Mesothelial cell of epicardium (in vitro differentiated cells): ENCODE measurements at places on chromosomes 7 and 10.

- H3K4me1 ChIP-seq, result peaks cover 32% of the 10 kb centered on the region
- H3K4me3 ChIP-seq, result no peak overlapping the region
- DNase-seq, result no peak
- H3K36me3 ChIP-seq, result no peaks in the 10 kb centered on the region
- H3K27ac ChIP-seq, result peak overlapping the region; percentile 52
Observed at GRCh38 chr10:54282012-54282411, 519.0 kb downstream of the PCDH15 start.

- H3K27ac ChIP-seq, result peak overlapping the region; percentile 25
- DNase-seq, result no peak
- H3K4me1 ChIP-seq, result peaks cover 10% of the 10 kb centered on the region
- peak overlapping the region; percentile 15 for H3K4me3 ChIP-seq
- H3K27me3 ChIP-seq, result peaks cover 40% of the 10 kb centered on the region
Observed at GRCh38 chr7:1423264-1423811, 35.9 kb downstream of the MICALL2 start.

DNA sequence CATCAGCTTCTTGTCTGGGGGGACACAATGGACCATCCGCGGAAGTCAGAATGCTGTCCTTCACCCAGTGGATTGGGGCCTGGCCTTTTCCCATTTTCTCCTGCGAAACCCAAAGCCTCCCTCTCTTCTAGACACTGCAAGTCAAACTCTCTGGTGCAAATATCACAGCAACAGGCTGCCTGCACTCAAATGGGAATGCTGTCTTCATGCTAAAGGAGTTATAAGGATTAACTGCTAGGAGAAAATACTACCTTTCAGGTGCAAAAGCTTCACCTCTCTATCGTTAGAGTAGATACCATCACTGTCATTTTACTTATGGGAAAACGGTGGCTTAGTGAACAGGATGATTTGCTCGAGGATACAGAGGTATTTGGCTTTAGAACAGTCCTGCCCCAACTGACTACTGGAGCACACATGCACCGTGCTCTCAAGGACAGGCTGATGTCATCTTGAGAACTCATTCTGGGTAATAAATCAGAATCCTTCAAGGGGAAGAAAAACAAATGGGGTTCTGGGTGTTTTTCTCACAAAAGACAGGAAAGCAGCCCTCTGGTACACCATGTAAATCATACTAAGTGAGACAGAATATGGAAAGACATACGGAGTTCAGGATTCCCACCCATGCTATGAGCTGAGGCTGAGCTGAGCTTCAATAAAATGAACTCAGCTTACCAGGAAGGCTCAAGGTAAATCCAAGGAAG is 100.9 kb downstream of the SAMD9 start:
- DNase-seq, result no peak
- H3K27me3 ChIP-seq, result no peaks in the 10 kb centered on the region
- H3K4me1 ChIP-seq, result peaks cover 47% of the 10 kb centered on the region
- H3K27ac ChIP-seq, result peak overlapping the region; percentile 74
- H3K36me3 ChIP-seq, result no peaks in the 10 kb centered on the region

GRCh38 chr10:61669161-61669725 is 6.5 kb downstream of the CABCOCO1 start:
- H3K4me3 ChIP-seq, result no peak overlapping the region
- no peaks in the 10 kb centered on the region for H3K36me3 ChIP-seq
- no peaks in the 10 kb centered on the region for H3K27me3 ChIP-seq
- H3K4me1 ChIP-seq, result peaks cover 16% of the 10 kb centered on the region

DNA sequence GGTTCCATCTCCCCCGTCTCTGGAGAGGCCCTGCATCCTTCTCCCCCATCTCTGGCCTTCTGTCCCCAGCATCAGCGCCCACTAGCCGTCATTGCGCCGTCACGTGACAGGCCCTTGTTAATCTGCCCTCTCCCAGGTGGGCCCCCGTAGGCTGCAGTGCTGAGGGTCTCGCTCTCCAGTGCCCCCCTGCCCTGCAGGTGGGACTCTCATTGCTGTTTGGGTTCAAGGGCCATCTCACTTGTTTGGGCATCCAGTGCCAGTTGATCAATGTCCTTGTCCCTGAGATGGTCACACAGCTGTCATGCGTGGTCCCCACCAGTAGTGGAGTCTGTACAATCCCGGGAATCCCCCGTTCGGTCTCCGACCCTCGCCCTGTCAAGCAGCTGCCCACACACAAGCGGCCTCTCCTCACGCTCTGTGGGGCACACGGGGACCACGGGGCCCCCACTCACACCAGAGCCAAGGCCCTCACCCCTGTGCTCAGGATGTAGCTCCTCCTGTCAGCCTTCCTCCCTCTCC is 114.0 kb downstream of the INPP5A start:
- H3K4me3 ChIP-seq, result no peak overlapping the region
- peaks cover 13% of the 10 kb centered on the region for H3K36me3 ChIP-seq
- H3K27ac ChIP-seq, result no peak overlapping the region
- no peaks in the 10 kb centered on the region for H3K27me3 ChIP-seq

DNA sequence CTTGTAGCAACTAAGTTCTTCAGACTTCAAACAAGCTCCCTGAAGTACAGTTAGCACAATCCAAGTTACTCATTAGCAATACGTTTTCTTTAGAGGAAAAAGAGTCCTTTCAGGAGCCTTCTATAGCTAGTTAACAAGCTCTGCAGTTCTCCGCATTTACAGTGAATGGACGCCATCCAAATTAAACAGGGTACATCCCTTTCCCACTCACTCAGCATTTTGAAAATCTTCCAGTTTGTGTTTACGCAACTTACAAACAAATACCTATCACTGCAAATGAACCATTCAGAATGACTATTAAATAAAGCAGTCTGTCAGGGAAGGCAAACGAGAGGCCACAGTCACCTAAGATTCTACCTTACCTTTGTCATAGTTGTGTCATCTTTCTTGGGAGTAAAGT is 84.5 kb downstream of the RNF32 start:
- no peaks in the 10 kb centered on the region for H3K4me1 ChIP-seq
- H3K36me3 ChIP-seq, result peaks cover 4% of the 10 kb centered on the region
- no peak overlapping the region for H3K4me3 ChIP-seq
- DNase-seq, result no peak

GRCh38 chr10:125015356-125015944 is 73.5 kb downstream of the ZRANB1 start:
- H3K36me3 ChIP-seq, result peaks cover 32% of the 10 kb centered on the region
- no peaks in the 10 kb centered on the region for H3K27me3 ChIP-seq
- H3K27ac ChIP-seq, result peak overlapping the region; percentile 72
- DNase-seq, result no peak
- no peak overlapping the region for H3K4me3 ChIP-seq

DNA sequence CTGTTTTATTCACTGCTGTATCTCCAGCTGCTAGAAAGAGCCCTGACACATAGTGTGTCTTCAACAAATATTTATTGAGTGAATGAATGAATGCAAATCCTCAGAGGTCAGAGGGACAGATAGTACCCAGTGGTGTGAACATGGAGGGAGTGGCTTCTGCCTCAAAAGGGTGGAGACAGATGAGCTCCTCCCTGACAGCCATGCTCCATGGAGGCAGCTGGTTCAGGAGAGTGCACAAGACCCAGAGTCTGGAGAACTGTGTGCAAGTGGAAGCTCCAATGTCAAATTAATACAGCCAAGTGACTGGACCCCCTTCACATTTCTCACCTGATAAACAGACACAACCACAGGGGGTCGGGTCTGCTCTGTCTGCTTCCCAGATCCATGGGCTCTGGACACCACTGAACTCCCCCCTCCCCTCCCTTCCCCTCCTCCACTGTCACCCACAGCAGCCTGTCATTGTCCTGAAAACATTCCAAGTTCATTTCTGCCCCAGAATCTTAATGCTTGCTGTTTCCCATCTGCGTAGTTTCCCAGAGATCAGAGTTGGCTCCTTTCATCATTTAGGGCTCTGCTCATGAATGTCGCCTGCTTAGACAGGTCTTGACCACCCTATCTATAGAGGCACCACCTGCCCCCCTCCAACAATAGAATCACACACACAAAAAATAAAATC is 312.9 kb upstream of the PODXL start:
- H3K36me3 ChIP-seq, result no peaks in the 10 kb centered on the region
- H3K27ac ChIP-seq, result no peak overlapping the region
- H3K4me1 ChIP-seq, result no peaks in the 10 kb centered on the region
- H3K4me3 ChIP-seq, result no peak overlapping the region
- no peak for DNase-seq

DNA sequence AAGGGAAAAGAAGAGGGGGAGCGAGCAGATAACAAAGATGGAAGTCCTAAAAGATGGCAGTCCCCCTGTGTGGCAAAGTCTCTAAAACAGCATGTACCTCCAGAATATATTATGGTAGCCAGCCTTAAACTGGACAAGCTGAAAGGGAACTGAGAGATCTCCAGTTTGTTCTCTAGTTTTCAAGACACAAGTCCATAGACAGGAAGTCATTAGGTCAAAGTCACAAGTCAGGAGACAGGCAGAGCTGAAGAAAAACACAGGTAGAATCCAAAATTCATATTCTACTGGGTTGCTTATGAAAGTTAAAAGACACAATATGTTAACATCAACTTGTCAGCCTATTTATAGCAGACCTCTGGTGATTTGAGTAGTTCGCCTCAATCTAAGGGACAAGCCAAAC is 38.7 kb downstream of the FAM107B start:
- no peak overlapping the region for H3K27ac ChIP-seq
- no peak for DNase-seq
- H3K36me3 ChIP-seq, result no peaks in the 10 kb centered on the region

- no peak for DNase-seq
- H3K27me3 ChIP-seq, result peaks cover 31% of the 10 kb centered on the region
- H3K27ac ChIP-seq, result no peak overlapping the region
- peaks cover 5% of the 10 kb centered on the region for H3K4me1 ChIP-seq
- no peaks in the 10 kb centered on the region for H3K36me3 ChIP-seq
Observed at GRCh38 chr10:43794181-43794815, 145.6 kb upstream of the ZNF32 start.

GRCh38 chr10:114356751-114357514 is 47.4 kb downstream of the AFAP1L2 start:
- H3K4me1 ChIP-seq, result peaks cover 5% of the 10 kb centered on the region
- H3K36me3 ChIP-seq, result no peaks in the 10 kb centered on the region
- no peaks in the 10 kb centered on the region for H3K27me3 ChIP-seq
- H3K4me3 ChIP-seq, result no peak overlapping the region
- H3K27ac ChIP-seq, result peak overlapping the region; percentile 13

DNA sequence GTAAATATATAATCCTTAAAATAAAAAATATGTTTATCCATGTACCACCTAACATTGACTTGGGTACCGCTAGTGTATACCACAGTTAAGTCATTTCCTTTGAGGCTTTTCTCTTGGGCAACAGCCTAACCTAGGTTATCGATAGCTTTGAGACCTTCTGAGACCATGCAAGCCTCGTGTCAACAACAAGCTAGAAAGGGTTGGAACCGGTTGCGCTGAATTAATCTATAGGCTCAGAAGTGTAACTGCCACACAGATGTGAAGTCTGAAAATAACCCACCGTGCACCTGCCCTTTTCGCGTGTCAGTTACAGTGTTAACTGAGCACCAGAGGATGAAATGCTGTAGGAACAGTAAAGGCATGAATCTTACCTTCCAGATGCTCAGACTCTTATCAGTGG is 59.8 kb downstream of the ARID5B start:
- H3K4me3 ChIP-seq, result no peak overlapping the region
- no peaks in the 10 kb centered on the region for H3K27me3 ChIP-seq
- peaks cover 26% of the 10 kb centered on the region for H3K4me1 ChIP-seq
- DNase-seq, result no peak
- H3K36me3 ChIP-seq, result peaks cover 16% of the 10 kb centered on the region
- H3K27ac ChIP-seq, result no peak overlapping the region

- peaks cover 20% of the 10 kb centered on the region for H3K4me1 ChIP-seq
- peak overlapping the region; percentile 77 for H3K27ac ChIP-seq
- peaks cover 27% of the 10 kb centered on the region for H3K36me3 ChIP-seq
Observed at GRCh38 chr7:35646289-35647023, 48.5 kb downstream of the HERPUD2 start.

DNA sequence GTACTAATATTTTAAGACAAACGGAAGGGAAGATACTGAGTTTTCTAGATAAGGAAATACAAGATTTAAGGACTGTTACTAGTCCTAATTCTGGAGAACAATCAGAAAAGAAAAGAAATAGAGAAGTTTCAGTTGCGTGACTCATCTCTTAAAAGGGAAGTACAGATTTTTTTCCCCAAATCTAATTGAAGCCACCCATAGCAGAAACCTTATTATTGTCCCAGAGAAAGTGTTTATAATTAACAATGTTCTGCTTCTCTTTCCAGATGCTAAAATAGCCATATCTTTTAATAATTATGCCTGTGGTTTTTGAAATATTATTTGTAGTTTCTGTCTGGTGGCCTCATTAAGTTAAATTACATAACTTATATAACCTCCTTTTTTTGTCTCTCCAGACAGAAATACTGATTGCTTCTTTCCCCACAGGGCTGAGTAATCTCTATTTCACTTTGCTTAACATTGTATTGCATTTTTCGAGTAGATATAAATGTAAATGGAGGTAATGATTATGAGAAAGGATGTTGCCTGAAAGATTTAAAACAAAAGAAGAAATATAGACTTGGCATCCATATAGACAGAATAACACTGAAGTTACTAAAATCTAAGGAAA is 240.7 kb upstream of the MBL2 start:
- no peak overlapping the region for H3K4me3 ChIP-seq
- DNase-seq, result no peak
- H3K36me3 ChIP-seq, result peaks cover 5% of the 10 kb centered on the region

- no peak for DNase-seq
- H3K27me3 ChIP-seq, result no peaks in the 10 kb centered on the region
- H3K36me3 ChIP-seq, result no peaks in the 10 kb centered on the region
- peaks cover 24% of the 10 kb centered on the region for H3K4me1 ChIP-seq
Observed at GRCh38 chr10:33858326-33858725, 523.9 kb upstream of the NRP1 start.

DNA sequence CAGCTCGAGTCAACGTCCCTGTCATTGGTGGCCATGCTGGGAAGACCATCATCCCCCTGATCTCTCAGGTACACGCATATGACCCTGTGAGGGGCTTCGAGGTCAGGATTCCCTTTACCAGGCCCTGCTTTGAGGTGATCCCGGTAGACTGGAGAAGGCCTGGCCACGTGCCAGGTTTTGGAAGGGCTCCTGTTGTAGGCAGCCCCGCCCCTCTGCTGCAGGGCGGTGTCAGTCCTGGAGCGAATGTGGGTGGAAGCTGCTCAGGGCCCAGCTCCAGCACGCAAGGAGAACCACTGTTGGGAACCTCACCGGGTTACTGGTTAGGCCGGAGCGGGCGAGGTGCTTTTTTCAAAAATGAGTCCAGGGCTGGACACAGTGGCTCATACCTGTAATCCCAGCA is 15.6 kb downstream of the MDH2 start:
- no peak overlapping the region for H3K27ac ChIP-seq
- no peak overlapping the region for H3K4me3 ChIP-seq
- H3K27me3 ChIP-seq, result no peaks in the 10 kb centered on the region
- no peak for DNase-seq
- H3K4me1 ChIP-seq, result no peaks in the 10 kb centered on the region
- H3K36me3 ChIP-seq, result peaks cover 42% of the 10 kb centered on the region
